ENCODE measurements at places on chromosomes 11 and 22.

GRCh38 chr11:68325183-68325906, 13.0 kb downstream of the LRP5 start:
- no peak for DNase-seq

GRCh38 chr11:74592063-74592440, 330 bp upstream of the POLD3 start:
- DNase-seq: no peak

GRCh38 chr11:75836417-75836816, 21.4 kb downstream of the UVRAG start:
- no peak for DNase-seq

- DNase-seq: peak; percentile 48
Measured at GRCh38 chr22:37166675-37167066, 17.0 kb upstream of the IL2RB start.

- DNase-seq: peak; percentile 56
Measured at GRCh38 chr11:3867209-3868091, 12.0 kb downstream of the STIM1 start.

Measured in NCI-H2227 treated with DMSO at 0.1 percent for 48 hours (cell line).